ENCODE measurements at places on chromosomes 7 and 10.

DNA sequence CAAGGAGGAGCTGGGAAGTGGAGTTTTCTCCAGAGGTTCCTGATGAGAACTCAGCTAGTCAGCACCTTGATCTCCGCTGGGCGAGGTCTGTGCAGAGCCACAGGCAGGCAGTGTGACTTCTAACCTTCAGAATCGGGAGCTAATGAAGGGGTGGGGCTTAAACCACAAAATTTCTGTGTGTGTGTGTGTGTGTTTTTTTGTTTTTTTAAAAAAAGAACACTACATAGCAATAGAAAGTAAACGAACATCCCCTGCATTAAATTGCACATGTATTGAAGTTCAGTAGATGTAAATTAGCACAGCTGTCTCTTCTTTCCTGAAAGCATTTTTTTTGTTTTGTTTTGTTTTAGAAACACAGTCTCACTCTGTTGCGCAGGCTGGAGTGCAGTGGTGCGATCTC lies 46.2 kb downstream of the RBM17 start:
- DNase-seq: no peak

DNA sequence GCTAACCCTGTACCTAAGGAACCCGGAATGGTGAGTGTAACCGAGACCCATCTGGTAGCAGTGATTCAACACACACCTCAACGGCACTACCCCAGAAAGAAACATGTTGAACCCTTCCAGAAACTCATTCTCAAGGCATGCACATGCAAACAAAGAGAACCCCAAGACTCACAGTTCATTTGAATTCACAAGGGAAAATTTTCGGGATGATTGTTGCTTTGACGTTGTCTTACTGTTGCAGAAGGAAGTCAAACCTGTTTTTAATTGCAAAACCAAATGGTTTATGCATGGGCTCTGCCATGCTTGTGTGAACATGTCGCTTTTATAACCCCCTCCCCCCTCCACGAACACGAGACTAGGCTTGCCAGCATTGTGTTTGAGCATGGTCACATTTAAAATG lies 539.7 kb downstream of the GATA3 start:
- no peak for DNase-seq

DNA sequence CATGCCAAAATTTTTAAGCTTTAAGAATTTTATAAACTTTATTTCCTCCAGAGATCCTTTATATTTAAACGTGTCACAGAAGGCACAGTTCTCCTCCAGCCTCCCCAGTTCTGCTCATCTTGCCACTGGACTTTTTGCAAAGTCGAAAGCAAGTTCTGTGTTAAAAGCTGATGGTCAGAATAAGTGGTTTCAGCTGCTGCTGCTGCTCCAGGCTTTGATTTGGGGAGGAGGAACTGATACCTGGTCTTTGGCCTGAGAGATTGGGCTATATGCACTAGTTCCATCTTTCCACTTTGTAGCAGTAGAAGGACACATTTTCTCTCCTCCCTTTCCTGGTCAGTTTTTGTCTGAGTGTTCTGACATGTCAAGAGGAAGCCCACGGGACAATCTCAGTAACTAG lies 435.9 kb upstream of the PHF14 start:
- no peak for DNase-seq

GRCh38 chr10:76080991-76081390 lies 649.6 kb downstream of the LRMDA start:
- DNase-seq: no peak

DNA sequence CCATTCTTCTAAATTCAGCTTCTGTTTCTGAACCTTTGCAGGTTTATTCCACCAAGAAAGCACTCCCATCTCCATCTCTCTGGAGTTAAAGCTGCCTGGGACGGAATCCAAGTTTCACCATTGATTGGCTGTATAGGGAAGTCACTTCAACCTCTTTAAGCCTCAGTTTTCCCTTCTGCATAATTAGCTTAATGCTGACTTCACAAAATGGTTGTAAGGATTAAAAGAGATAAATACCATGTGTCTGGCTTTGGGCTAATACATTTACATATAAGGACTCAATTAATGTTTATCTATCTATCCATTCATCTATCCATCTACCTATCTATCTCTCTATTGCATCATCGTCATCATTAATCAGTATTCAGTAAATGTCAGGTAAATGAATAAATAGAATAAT lies 629.6 kb upstream of the MGMT start:
- DNase-seq: no peak

DNA sequence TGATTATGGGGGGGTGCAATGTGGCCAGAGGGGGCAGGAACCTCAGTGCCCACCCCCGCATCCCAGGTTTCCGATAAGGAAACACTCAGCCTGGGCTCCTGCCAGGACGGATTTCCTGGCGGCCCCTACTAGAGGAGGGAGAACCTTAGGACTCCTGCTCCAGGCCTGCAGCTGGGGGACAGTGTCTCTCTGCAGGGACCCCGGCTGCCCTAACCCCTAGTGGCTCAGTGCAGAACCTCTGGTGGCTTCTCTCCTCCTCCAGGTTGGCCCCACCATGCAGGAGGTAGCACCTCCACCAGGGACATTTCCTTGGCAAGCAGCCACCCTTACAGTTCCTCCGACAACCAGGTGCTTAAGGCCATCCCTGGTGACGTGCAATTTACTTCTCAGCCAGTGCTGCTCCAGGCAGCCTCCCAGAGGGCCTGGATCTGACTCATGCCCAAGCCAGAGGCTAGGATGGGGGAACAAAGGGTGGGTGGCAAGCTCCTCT lies 31.9 kb downstream of the SH2B2 start:
- no peak for DNase-seq

DNA sequence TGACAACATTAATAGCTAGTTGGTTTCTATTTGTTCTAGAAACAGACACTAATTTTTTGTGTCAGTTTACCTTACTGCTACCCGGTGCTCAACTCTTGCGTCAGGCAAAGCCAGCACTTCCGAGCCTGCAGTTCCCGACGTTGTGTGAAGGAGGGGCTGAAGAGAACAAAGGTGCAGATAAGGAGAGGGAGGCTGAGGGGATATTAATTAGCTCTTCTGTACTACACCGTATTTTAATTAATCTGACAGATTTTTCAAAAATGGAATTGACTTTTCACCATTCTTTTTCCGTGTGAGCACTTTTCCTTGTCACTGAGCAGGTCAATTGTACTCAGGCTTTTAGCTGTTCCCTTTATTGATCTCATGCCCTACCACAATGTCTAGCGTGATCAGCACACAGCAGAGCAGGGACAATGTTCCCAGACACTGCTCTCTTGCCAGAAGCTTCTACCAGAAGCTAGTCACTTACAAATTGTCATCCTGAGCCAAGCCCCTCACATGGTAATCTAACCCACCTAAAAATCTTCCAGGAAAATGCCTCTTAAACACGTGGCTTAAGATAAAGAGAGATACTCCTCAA lies 650.5 kb upstream of the MKI67 start:
- DNase-seq: no peak

GRCh38 chr7:11060893-11061292 lies 87.2 kb downstream of the PHF14 start:
- DNase-seq: no peak

DNA sequence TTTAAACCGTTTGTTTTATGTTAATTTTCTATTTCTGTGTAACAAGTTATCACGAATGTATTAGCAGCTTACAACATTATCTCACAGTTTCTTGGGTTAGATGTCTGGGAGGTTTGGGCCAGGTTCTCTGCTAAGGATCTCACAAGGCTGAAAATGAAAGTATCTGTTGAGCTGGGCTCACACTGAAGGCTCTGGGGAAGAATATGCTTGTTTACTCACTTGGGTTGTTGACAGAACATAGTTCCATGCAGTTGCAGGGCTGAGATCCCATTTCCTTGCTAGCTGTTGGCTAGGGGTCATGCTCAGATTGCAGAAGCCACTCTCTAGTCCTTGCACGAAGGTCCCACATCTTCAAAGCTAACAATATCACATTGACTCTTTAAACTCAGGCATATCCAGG lies 266.6 kb upstream of the GNAI1 start:
- DNase-seq: no peak

GRCh38 chr7:73418113-73418703 lies 15.4 kb upstream of the FZD9 start:
- no peak for DNase-seq

- DNase-seq: no peak
These were observed 61.6 kb downstream of the LSM5 start for GRCh38 chr7:32428546-32428945.

DNA sequence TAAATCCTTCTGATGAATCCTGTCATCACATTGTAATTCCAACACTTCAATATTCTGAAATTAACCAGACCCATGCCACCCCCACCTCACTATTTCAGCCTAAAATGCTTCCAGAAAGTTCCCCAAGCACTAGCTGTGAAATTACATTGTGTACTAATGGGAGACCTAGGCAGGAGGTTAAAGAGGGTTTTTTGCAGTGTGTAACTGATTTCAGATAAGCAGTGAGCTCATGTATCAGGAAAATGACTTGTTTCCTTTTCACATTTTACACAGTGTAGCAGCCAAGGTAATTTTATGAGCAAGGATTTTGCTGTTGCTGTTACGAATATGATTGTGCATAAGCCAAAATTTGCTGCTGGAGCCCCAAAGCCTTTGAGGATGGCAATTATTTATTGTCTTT lies 129.0 kb downstream of the INHBA start:
- no peak for DNase-seq

DNA sequence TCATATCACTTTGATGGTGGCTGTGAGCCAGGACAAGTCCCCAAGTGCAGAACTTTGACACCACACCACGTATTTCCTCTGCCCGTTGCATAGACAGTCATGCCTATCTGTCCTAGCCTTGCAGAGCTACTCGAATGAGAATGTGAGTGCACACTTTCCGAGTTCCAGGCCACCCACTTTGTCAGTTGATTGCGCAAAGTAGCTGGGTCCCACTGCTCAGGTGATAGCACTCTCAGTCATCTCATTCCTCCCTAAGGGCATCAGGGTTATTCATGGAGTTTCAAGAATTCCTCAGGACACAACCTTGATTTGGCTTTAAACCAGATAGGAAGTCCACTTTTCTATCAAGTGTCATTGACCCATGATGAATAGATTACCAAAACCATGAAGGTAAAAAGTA lies 19.3 kb downstream of the LSM5 start:
- DNase-seq: no peak

- peak; percentile 12 for DNase-seq
These were observed 34.7 kb downstream of the GRID1 start for GRCh38 chr10:86331861-86332260.

GRCh38 chr7:158956805-158957509 lies 100.6 kb downstream of the DYNC2I1 start:
- DNase-seq: no peak

GRCh38 chr7:139861803-139862202 lies 32.7 kb downstream of the TBXAS1 start:
- DNase-seq: no peak

DNA sequence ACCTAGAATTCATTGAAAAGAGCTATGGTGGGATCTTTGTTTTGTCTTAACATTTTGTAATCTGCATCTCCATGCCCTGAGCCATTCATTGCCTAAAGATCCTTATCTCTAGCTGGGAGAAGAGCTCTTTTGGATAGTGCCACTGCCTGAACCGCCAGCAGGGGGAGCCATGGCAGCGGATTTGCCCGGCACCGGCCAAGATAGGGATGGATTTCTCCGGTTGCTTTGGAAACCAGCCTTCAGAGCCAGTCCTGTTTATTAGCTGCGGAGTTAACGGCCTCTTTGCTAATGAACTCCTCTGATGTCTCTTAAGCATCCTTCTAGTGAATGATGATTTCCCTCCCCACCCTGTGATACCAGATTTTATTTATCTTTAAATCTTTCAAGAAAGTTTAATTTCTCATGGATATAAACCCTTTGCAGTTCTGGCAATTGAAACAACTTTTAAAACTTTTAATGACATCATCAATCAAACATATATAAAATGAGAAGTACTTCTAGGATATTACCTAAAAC lies 58.2 kb upstream of the LYZL2 start:
- peak; percentile 82 for DNase-seq

- DNase-seq: no peak
These were observed 72.6 kb upstream of the PDLIM1 start for GRCh38 chr10:95363303-95363912.

GRCh38 chr7:34016876-34017275 lies 111.5 kb downstream of the BMPER start:
- DNase-seq: no peak

GRCh38 chr7:129202058-129202777 lies 13.8 kb downstream of the SMO start:
- DNase-seq: no peak

- peak; percentile 83 for DNase-seq
These were observed 7.2 kb downstream of the ADAMTS14 start for GRCh38 chr10:70679498-70679897.

DNA sequence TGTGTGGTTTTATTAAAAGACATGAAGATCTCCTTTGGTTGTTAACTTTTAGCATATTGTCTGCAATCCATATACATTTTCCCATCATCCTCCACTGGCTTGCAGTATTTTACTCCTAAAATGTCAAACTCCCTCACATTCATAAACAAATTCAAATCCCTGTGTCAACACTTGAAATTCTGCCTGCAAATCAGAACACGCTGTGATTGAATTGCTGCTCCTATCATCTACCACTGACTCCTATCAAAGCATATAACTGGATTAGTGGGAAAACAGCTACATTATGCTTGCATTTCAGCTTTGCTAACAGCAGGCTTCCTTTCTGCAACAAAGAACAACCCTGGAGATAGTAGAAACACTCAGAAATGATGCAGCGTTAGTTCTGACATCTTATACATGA lies 281.8 kb upstream of the HGF start:
- no peak for DNase-seq

DNA sequence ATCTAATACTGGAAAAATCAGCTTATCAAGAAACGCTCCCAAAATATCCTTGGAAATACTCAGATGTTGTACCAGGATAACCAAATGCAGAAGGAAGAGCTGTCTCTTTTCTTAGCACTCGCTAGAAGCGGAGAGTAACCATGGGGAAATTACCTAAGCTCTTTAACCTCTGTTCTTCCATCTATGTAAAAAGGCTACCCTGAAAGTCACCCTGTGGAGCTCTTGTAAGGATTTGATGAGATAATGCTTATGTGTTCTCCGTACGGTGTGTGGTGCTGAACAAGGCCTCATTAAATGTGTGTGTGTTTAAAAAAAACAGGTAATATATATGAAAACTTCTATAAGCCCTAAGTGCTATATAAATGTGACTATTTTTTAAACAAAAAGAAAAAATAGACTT lies 38.2 kb upstream of the MYO3A start:
- DNase-seq: no peak

GRCh38 chr7:51312951-51313737 lies 3.5 kb downstream of the COBL start:
- no peak for DNase-seq

DNA sequence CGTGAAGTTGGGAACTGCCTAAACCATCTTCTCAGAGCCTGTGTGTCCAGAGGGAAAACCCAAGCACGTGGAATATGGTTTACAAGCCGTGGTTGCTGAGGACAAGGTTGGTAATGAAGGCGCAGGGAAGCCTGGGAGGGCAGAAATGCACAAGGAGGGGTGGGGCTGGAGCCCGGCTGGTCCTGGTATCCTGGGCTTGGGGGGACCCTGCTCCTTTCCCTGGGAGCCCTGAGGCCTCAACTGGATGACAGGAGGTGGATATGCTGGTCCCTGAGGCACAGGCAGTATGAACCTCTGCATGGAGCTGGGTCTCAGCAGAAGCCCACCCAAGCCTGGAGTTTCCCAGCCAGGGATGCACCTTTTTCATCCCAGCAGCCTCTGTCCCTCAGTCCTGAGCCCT lies 80.3 kb upstream of the RET start:
- DNase-seq: no peak

GRCh38 chr7:27784399-27785053 lies 44.6 kb downstream of the TAX1BP1 start:
- no peak for DNase-seq

Measured in left hindlimb (tissue), 1 donor.